ENCODE measurements at places on chromosomes 4 and X. TPM values are rescaled to one million over a fixed set of nuclear protein-coding genes. Genes with fewer than 3 reads are reported as not detected.

SPATA4 gene
- total RNA-seq: 0.28 TPM

FDCSP gene
- not detected for total RNA-seq

NFKB1 gene
- 34.3 TPM for total RNA-seq

TMPRSS11A gene
- not detected for total RNA-seq

NKX6-1 gene
- total RNA-seq: not detected

GUF1 gene
- total RNA-seq: 9.8 TPM

ASB9 gene
- total RNA-seq: 0.57 TPM

HTN1 gene
- not detected for total RNA-seq

EREG gene
- 8.4 TPM for total RNA-seq

KLHL4 gene
- 0.43 TPM for total RNA-seq

LINC00632 gene
- total RNA-seq: 6.2 TPM

SSX4B gene
- total RNA-seq: not detected

NAT8L gene
- 0.09 TPM for total RNA-seq

PITX2 gene
- 11.0 TPM for total RNA-seq

LANCL3 gene
- not detected for total RNA-seq

PHKA1 gene
- total RNA-seq: 3.6 TPM

AMELX gene
- total RNA-seq: not detected

SPARCL1 gene
- total RNA-seq: under 0.01 TPM

ASB11 gene
- total RNA-seq: not detected

ANXA3 gene
- total RNA-seq: 17.1 TPM

FGA gene
- not detected for total RNA-seq

FGD1 gene
- total RNA-seq: 3.0 TPM

PPEF2 gene
- not detected for total RNA-seq

SLIT2 gene
- 26.4 TPM for total RNA-seq

MAGEC1 gene
- under 0.01 TPM for total RNA-seq

MAGEE1 gene
- total RNA-seq: 1.1 TPM

GABRG1 gene
- not detected for total RNA-seq

USP53 gene
- 50.6 TPM for total RNA-seq

DLG3 gene
- 16.7 TPM for total RNA-seq

C4orf36 gene
- total RNA-seq: 0.28 TPM

TRIM75 gene
- total RNA-seq: not detected

MID1IP1 gene
- 51.8 TPM for total RNA-seq

CCSER1 gene
- total RNA-seq: 0.14 TPM

FGFBP2 gene
- not detected for total RNA-seq

ETDB gene
- not detected for total RNA-seq

SPINK2 gene
- not detected for total RNA-seq

FAM9A gene
- total RNA-seq: not detected

WDR17 gene
- total RNA-seq: 1.6 TPM

SSX2 gene
- total RNA-seq: not detected

SLC38A5 gene
- total RNA-seq: 40.4 TPM

CT55 gene
- not detected for total RNA-seq

ADH1A gene
- total RNA-seq: not detected

NXF2B gene
- total RNA-seq: not detected

CXorf49 gene
- not detected for total RNA-seq

HS3ST1 gene
- 1.3 TPM for total RNA-seq

TRIM60 gene
- total RNA-seq: not detected

RBM47 gene
- 2.5 TPM for total RNA-seq

HSPA4L gene
- 4.0 TPM for total RNA-seq

CXCL1 gene
- total RNA-seq: 70.6 TPM

MAGEA2 gene
- not detected for total RNA-seq

P2RY4 gene
- total RNA-seq: 0.18 TPM

TMSB4X gene
- total RNA-seq: 10,963 TPM

SAGE1 gene
- under 0.01 TPM for total RNA-seq

PPARGC1A gene
- 0.43 TPM for total RNA-seq

ZFYVE28 gene
- total RNA-seq: 9.4 TPM

XKRX gene
- total RNA-seq: under 0.01 TPM

EBP gene
- 72.2 TPM for total RNA-seq

KCTD8 gene
- not detected for total RNA-seq
